ENCODE measurements at places on chromosomes 2 and 18.

DNA sequence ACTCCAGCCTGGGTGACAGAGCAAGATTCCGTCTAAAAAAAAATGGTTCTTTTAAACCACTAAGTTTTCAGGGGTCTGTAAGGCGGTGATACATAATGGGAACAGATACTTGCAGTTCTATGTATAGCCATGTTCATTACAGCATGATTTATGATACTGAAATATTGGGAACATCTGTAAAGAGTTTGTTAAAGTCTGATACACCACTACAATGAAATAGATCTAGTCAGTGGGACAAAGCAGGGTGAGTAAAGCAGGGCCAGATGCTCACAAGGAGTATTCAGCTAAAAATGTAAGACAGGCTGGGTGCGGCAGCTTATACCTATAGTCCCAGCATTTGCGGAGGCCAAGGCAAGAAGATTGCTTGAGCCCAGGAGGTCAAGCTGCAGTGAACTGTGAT, 6.2 kb upstream of the ING5 start:
- no peak for DNase-seq

- no peak for DNase-seq
Observed at GRCh38 chr2:159710601-159711180, 1.6 kb upstream of the MARCHF7 start.

DNA sequence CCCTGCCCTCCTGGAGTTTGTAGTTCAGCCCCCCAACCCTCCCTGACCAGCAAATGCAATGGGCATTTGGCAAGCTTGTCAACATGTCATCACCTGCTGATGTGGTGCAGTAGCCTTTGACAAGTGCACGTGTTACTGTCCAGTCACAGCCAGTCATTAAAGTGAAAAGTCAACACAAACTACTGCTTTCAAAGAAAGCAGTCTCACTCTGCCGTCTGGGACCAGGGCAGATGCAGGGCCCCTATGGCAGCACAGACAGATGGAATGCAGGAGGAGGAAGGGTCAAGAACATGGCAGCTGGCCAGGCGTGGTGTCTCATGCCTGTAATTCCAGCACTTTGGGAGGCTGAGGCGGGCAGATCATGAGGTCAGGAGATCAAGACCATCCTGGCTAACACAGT, 222.4 kb upstream of the OSR1 start:
- no peak for DNase-seq

- DNase-seq: no peak
Observed at GRCh38 chr18:58213440-58213839, 169.4 kb downstream of the NEDD4L start.

All from GM10248 (cell line).